ENCODE measurements at places on chromosomes 4 and X. TPM values are rescaled to one million over a fixed set of nuclear protein-coding genes. Genes with fewer than 3 reads are reported as not detected.

The SPATA4 gene
- 0.77 TPM for total RNA-seq

The KLHL13 gene
- total RNA-seq = 0.63 TPM

The GUCY1B1 gene
- 24.1 TPM for total RNA-seq

The TMEM150C gene
- 4.2 TPM for total RNA-seq

The HHIP gene
- 144 TPM for total RNA-seq

The MAGT1 gene
- 26.2 TPM for total RNA-seq

The REELD1 gene
- 0.26 TPM for total RNA-seq

The ATP6AP1 gene
- total RNA-seq = 181 TPM

The JCHAIN gene
- total RNA-seq = 377 TPM

The ALB gene
- total RNA-seq = 0.30 TPM

The ETDA gene
- not detected for total RNA-seq

The MAGEA3 gene
- total RNA-seq = not detected

The MAGEA10 gene
- total RNA-seq = not detected

The FGF2 gene
- 1.2 TPM for total RNA-seq

The FGD1 gene
- total RNA-seq = 1.5 TPM

The KIT gene
- total RNA-seq = 2.8 TPM

The GAGE1 gene
- 0.66 TPM for total RNA-seq

The SSX4B gene
- not detected for total RNA-seq

The TMEM255A gene
- 1.5 TPM for total RNA-seq

The LDOC1 gene
- total RNA-seq = 3.1 TPM

The CCKAR gene
- total RNA-seq = not detected

The FANCB gene
- 1.7 TPM for total RNA-seq

The TMEM271 gene
- total RNA-seq = not detected

The GRPEL1 gene
- total RNA-seq = 17.8 TPM

The GRIA2 gene
- not detected for total RNA-seq

The GLRA2 gene
- not detected for total RNA-seq

The CRMP1 gene
- 1.6 TPM for total RNA-seq

The TCP11X2 gene
- 0.30 TPM for total RNA-seq

The IDH3G gene
- total RNA-seq = 51.4 TPM

The BRS3 gene
- total RNA-seq = not detected

The AADAT gene
- total RNA-seq = 10.1 TPM

The IL1RAPL2 gene
- not detected for total RNA-seq

The PABPC4L gene
- total RNA-seq = 0.33 TPM

The DACH2 gene
- total RNA-seq = not detected

The L1CAM gene
- 0.52 TPM for total RNA-seq

The EFHC2 gene
- total RNA-seq = 0.31 TPM

The MUC7 gene
- not detected for total RNA-seq

The CXCL10 gene
- total RNA-seq = 3.8 TPM

The F9 gene
- total RNA-seq = 0.10 TPM

The FRAS1 gene
- total RNA-seq = 3.9 TPM

The ZMAT1 gene
- 6.9 TPM for total RNA-seq

The RASL11B gene
- 1.6 TPM for total RNA-seq
